ENCODE measurements at places on chromosomes 12 and 14. TPM values are rescaled to one million over a fixed set of nuclear protein-coding genes. Genes with fewer than 3 reads are reported as not detected.

The EIF4B gene
- 306 TPM for total RNA-seq

The SERPINA9 gene
- total RNA-seq, result not detected

The SOS2 gene
- total RNA-seq, result 27.7 TPM

The TAS2R14 gene
- 0.94 TPM for total RNA-seq

The SNX6 gene
- total RNA-seq, result 23.0 TPM

The TMEM229B gene
- total RNA-seq, result 8.4 TPM

The P2RX2 gene
- total RNA-seq, result 0.27 TPM

The INSM2 gene
- total RNA-seq, result 0.14 TPM

The PAH gene
- total RNA-seq, result not detected

The CD163 gene
- 389 TPM for total RNA-seq

The TAS2R20 gene
- 3.0 TPM for total RNA-seq

The PTCSC3 gene
- total RNA-seq, result 3.9 TPM

The CAPZA3 gene
- total RNA-seq, result not detected

The CD69 gene
- total RNA-seq, result 7.1 TPM

The SIX1 gene
- total RNA-seq, result 1.8 TPM
